ENCODE measurements at places on chromosomes 11 and 22. TPM values are rescaled to one million over a fixed set of nuclear protein-coding genes. Genes with fewer than 3 reads are reported as not detected.

Gene MOB2
- total RNA-seq, result 30.6 TPM

Gene FAU
- total RNA-seq, result 247 TPM

Gene P2RX6
- 3.6 TPM for total RNA-seq

Gene OR4X1
- total RNA-seq, result not detected

Gene PARVB
- 53.2 TPM for total RNA-seq

Gene SLC22A9
- total RNA-seq, result not detected

Gene RELA
- 23.8 TPM for total RNA-seq

Gene CLDN5
- total RNA-seq, result 0.17 TPM

Gene CYB5R2
- total RNA-seq, result 13.6 TPM

Gene EHF
- 0.33 TPM for total RNA-seq

Gene FAM111B
- total RNA-seq, result 8.7 TPM

Gene TTC36
- total RNA-seq, result 1.3 TPM

Gene LRRN4CL
- 89.6 TPM for total RNA-seq

Gene LINC01488
- total RNA-seq, result not detected

Gene PDE3B
- total RNA-seq, result 14.8 TPM

All from smooth muscle cell of trachea (primary cell).